ENCODE measurements at places on chromosomes 7 and 10. TPM values are rescaled to one million over a fixed set of nuclear protein-coding genes. Genes with fewer than 3 reads are reported as not detected.

OR2A12 gene
- polyA plus RNA-seq = not detected

CFAP43 gene
- polyA plus RNA-seq = not detected

UMAD1 gene
- polyA plus RNA-seq = 27.4 TPM

ZNF487 gene
- polyA plus RNA-seq = 7.9 TPM

ASZ1 gene
- not detected for polyA plus RNA-seq
